Hematopoietic multipotent progenitor cell treated with erythropoietin and hydrocortisone succinate and interleukin-3 and kit ligand, for 15 days (in vitro differentiated cells): ENCODE measurements at places on chromosomes 5 and 9.

DNA sequence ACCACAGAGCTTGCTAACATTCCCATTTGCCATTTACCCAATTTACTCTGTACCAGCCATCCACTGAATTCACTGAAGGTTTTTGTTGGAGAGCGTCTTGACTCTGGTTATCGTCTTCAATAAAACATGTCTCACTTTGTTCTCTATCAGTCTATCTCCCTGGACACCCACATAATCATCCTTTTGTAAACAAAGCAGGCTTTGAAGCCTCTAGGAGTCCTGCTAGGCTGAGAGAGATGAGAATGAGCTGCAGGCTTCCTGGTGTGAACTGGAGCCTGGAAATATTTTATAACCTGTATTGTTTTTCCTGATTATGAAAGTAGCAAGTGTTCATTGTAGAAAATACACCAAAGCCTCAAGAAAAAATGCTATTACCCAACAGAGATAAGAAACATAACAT, 140.6 kb upstream of the ZNF366 start:
- no peak for DNase-seq

GRCh38 chr5:68432682-68433081, 217.1 kb downstream of the PIK3R1 start:
- DNase-seq, result no peak

- no peak for DNase-seq
Measured at GRCh38 chr5:159040181-159040580, 59.5 kb downstream of the EBF1 start.

- DNase-seq, result no peak
Measured at GRCh38 chr9:2758898-2759510, 41.7 kb downstream of the KCNV2 start.

- DNase-seq, result no peak
Measured at GRCh38 chr5:121976979-121977378, 15.2 kb downstream of the SRFBP1 start.

DNA sequence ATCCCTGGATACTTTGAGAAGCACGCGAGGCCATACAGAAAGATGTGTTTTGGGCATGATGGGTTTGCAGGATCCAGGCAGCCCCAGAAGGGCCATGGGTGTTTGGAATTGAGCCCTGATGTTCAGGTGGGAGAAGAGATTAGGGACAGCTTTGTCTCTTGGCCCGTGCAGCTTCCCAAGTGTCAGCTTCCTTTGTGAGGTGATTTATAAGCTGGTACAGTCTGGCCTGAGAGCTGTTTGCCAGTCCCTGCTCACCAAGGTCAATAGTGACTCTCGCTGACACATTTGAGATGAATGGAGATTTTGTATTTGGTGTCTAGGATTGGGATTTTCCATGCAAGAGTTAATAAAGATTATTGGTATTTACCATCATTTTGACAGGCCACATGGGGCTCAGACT, 165.9 kb downstream of the ICE1 start:
- DNase-seq, result no peak

GRCh38 chr9:83992407-83992806, 11.8 kb downstream of the RMI1 start:
- DNase-seq, result no peak

- peak; percentile 10 for DNase-seq
Measured at GRCh38 chr5:135059000-135059923, 25.2 kb upstream of the PITX1 start.

GRCh38 chr9:70100362-70100761, 56.7 kb downstream of the MAMDC2 start:
- no peak for DNase-seq

DNA sequence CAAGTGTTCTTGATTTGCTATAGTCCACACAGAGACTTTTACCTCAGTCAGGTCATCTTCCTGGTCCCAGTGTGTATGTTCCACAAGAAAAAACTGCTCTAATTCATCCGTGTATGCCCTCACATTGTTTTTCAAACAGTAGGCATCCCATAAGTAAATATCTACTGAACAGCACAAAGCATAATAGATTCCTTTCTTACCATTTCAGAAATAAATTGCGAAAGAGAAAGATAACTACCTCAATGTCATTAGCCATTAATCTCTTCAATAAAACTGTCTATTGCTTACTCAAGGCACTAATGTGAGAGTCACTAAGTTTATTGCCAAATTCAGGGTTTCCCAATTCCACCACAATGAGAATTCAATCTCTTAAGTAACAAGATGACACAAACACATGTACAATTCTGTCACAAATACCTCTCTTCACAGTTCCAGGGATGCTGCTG, 9.6 kb downstream of the FBXW2 start:
- DNase-seq, result no peak

DNA sequence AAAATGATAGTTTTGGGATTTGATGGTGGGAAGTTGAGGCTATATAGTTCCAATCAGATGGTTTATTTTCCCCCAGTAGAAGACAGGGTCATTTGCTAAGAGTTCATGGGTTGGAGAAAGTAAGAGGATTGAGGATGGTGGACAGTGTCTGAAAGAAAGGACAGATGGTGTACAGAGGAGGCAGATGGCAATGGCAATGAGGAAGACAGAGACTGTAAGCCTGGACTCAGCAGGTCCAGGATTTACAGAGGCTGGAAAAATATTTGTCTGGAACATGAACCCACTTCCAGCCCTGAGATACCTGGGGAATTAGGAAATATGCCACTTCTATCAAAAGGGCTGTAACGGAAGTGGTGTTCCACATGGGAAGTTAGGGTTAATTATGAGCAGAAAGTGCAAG, 84.5 kb downstream of the PCSK1 start:
- no peak for DNase-seq

DNA sequence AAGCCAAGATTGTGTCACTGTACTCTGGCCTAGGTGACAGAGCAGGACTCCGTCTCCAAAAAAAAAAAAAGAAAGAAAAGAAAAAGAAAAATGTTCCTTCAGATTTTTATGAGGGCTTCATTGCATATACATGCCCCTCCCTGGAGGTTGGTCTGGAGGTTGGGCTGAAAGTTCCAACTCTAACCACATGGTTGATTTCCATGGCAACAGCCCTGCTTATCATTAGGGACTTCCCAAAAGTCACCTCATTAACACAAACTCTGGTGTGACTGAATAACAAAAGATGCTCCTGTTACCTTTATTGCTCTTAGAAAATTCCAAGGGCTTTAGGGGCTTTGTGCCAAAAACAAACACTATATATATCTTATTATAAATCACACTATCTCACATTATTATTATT, 113.8 kb downstream of the TMC1 start:
- no peak for DNase-seq

DNA sequence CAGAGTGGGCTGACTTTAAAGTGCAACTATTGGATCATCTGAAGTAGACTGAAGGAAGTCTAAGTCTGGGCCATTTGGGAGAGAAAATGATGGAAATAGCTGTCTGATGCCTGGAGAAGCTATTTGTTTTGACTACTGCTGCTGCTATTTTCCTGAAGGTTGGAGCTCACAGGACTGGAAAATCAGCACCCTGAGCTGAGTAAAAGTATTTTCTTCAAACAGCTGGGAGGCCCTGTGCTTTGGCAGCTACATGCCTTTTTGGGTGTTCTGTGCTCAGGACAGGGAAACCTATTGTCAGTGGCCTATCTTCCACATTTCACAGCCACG, 302.6 kb downstream of the ENC1 start:
- DNase-seq, result no peak

- DNase-seq, result no peak
Measured at GRCh38 chr9:119509291-119509905, 140.2 kb upstream of the BRINP1 start.

DNA sequence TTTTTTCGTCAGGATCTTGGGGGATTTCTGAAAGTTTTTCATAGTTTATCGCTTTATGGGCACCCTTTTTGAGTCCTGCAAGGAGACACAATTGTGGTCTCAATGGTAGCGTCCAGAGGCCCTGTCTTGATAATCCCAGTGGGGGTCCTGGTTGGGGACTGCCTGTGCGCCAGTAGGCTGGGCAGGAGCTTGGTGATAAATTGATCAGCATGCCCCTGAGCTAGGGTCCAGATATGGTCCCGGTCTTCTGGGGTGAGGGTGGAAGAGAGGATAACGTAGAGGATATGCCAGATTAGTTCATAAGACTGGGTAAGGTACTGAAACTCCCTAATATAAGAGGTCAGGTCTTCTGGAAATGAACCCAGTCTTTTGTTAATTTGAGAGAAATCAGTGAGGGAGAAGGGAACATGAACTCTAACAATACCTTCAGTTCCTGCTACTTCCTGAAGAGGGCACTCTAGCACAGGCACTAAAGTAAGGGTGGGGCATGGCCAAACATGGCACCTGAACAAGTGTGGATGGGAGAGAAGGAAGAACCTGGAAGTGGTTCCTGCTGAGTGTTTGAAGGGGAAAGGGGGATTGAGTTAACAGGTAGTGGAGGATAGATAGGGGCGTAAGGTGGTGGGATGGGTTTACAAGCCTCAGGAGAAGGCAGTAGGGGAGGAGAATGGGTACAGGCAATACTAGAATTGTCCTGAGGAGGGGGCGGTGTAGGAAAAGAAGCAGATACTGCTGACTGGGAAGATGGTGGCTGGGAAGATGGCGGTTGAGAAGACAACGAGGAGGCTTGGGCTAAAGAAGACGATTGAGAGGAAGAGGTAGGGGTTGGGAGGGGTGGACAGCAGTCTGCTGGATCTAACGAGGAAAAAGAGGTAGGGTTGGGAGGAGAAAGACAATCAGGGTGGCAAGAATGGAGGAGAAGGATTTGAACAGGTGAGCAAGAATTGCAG, 33.8 kb upstream of the ANXA2R start:
- peak; percentile 84 for DNase-seq

DNA sequence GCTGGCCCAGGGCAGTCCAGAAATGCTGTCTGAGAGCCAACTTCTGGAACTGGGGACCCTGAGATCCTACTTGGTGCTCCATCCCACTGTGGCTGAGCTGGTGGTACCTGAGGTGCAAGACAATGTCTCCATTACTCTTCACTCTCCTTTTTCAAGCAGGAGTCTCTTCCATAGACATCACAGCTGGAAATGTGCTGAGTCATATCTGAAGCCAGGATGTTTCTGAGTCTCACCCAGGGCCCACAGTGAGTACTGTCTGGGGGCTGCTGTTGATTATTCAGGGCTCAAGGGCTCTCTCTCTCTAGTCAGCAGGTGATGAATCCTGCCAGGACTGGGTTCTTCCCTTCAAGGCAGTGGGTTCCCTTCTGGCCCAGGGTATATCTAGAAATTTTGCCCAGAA, 145.2 kb upstream of the TAS2R1 start:
- no peak for DNase-seq

- no peak for DNase-seq
Measured at GRCh38 chr5:141785135-141785534, 93.1 kb downstream of the PCDH1 start.

DNA sequence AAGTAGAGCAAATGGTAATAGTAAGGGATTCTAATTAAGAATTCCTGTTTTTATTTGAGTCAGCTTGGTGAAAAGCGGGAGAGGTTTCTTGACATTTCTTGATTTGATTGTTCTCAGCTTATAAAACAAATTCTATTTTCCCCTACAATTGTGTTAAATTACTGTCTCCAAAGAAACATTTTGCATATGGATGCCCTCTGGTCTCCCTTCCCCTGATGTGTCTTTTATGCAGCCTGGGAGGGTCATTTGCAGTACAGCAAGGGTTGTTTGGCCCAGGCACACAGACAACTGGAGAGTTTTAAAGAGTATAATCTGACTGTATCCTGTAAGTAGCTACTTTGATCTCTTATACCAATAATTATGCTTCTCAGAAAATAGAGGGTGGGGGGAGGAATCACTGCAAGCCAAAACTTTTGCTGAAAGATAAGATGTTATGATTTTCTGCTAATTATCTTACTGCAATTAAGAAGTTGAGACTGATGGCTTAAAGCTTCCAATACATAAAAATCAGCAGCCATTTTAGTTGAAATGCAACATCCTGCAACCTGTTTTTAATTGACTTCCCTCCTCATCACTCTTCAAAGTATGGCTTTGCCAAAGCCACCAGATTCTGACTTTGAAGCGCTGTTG, 204.1 kb upstream of the SEMA6A start:
- no peak for DNase-seq

DNA sequence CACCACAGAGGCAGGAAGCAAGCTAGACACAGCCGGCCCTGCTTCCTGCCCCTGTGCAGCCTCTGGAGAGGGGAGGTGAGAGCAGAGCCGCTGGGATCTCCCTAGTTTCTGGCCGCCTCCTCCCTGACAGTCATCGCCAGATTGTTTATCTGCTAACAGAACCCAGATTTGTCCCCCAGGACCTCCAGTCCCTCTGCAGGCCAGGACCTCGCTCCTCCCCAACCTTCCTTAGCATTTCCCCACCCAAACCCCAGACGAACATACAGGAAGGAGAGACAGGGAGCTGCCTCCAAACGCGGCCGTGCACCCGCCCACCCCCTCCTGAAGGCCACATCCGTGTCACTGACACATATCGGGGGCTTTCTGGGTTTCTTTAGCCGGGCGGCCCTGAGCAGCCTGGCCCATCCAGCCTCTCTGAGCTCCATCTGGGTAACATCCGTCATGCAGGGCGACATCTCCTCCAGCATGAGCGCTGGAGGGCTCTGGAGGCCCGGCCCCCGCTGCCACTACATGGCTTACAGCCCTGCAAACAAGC, 47.5 kb downstream of the DBH start:
- DNase-seq, result no peak

GRCh38 chr5:122164070-122164435, 34.7 kb downstream of the ZNF474 start:
- DNase-seq, result no peak

DNA sequence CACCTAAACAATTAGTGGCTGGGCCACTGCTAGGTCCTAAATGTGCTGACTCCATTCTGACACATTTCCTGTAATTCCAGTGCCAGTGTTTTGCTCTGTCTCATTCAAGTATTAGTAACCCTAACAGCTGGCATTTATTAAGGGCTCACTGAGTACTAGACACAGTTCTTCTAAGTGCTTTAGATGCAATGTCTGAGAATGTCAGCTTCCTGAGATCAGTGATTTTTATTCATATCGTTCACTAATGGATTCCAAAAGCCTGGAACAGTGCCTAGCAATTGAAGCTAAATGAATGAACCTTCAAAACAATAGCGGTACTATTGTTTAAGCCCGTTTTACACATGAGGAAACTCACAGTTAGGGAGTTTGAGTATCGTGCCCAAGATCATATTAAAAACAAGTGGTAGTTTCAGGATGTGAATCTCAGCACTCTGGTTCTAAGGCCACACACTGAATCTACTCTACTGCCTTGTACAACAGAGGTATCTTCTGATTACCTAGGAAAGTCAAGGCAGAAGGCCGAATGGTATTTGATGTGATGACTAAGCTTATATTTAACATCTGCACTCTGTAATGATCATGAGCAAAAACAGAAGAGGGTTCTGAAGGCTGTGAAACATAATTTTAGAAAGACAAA, 304.0 kb downstream of the PJA2 start:
- DNase-seq, result no peak
